ENCODE measurements at places on chromosomes 5 and 9.
A peak's percentile ranks its signal among the peaks of the same experiment; 100 is the strongest.

DNA sequence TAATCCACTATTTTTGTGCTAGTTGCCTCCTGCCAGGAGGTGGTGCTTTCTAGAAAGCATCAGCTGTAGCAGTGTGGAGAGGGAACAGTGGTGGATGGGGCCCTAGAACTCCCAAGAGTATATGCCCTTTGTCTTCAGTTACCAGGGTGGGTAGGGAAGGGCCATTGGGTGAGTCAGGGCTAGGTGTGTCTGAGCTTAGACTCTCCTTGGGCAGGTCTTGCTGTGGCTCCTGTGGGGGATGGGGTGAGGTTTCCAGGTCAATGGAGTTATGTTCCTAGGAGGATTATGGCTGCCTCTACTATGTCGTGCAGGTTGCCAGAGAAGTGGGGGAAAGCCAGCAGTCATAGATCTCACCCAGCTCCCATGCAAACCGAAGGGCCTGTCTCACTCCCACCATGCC is 11.3 kb upstream of the ADAMTS12 start:
- DNase-seq: no peak

DNA sequence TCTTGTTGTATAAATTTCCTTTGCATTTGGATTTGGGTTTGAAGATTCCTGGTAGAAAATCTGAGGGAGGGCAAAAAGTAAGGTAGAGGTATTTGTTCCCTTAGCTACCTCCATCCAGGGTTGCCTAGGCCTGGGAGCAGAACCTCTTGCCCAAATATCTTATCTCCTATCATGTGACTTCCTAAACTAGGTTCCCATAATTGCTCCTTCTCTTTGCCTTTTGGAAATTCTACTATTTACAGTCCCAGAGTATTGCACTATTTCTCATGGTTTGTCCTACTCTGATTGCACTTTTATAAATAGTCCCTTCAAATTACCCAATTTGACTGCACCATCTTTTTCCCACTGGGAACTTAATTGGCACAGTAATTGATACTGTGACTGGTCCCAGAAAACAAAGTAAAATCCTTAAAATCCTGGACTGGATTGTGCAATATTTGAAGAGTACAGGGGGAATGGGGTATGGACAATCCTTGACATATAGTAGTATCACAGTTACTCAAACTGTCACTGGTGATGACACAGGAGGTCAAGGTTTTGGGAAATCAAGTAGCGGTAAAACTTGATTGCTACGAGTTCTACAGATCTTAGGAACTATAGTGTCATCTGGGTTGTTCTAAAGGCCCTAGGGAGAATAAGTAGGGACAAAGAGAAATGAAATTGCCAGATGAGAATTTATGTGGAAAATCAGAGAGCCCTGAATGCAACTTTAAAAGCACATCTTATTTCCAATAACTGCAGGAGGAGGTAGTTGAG is 31.5 kb upstream of the TMED7 start:
- no peak for DNase-seq

DNA sequence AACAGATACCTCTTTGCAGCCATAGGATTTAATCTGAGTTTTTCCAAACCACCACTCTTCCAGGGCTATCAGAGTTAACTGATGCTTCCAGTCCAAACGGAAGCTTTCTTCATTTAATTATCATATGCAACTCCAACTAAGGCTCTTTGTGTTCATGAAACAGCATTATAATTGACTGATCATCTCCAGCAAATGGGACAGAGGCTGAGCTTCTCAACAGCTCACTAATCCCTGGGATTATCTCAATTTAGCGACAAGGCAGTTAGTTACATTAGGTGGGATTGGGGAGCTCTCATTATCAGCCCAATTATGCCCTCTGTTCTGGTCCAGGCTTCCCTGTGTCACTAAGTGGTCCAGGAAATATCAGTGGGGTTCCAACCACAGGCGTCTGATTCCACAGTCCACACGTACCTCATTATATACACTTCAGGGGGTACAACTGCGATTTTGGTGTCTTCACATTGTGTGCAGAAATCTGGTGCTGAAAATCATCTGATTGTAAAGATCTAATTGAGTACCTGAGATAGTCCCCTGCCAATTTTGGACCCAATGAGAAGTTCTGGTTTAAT is 313.5 kb upstream of the PANK3 start:
- no peak for DNase-seq

GRCh38 chr5:112059579-112060135 is 302.7 kb upstream of the NREP start:
- no peak for DNase-seq

GRCh38 chr5:143447983-143448382 is 44.5 kb upstream of the NR3C1 start:
- DNase-seq: no peak

DNA sequence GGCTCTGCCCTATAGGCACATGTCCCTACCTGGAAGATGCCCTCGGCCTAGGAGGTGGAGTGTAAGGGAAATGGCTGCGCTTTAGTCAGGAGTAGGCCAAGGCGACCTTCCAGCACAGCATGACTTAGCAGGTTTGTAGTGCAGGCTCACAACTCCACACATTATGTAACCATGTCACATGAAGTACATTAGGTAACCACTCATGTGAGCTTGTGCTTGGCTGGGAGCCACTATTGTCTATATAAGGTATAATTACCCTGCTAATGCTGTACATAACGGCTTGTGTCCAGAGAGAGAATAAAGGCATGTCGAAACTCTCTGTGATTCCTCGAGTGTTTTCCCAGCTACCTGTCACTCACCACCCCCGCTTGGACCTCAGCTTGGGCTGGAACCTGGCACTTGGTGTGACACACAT is 74.9 kb downstream of the CAMK4 start:
- DNase-seq: no peak

- DNase-seq: no peak
Observed at GRCh38 chr9:127965953-127966352, 14.8 kb downstream of the EEIG1 start.

DNA sequence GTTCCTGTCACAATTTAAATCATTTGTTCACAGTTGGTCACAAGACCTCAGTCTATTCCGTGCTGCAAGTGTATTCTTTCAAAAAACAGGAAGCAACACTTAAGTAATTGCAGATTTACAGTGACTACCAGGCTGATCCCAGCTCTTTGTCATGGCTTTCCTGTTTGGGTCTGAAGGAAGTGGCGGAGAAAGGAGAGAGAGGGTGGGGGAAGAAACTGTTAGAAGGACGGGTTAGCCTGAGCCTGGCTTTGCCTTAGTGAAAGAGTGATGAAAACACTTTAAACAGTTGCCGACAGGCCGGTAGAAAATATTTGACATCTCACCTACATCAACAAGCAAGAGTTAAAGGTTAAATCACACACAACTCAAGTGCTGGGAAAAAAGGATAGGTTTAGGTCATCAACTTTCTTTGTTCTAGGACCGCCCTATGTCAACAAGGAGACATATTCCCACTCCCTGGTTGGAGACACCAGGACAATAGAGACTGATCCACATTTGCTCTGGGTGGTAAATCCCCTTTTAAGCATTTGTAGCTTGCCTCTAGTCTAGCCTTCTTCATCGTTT is 102.2 kb upstream of the DAB2 start:
- peak; percentile 35 for DNase-seq

DNA sequence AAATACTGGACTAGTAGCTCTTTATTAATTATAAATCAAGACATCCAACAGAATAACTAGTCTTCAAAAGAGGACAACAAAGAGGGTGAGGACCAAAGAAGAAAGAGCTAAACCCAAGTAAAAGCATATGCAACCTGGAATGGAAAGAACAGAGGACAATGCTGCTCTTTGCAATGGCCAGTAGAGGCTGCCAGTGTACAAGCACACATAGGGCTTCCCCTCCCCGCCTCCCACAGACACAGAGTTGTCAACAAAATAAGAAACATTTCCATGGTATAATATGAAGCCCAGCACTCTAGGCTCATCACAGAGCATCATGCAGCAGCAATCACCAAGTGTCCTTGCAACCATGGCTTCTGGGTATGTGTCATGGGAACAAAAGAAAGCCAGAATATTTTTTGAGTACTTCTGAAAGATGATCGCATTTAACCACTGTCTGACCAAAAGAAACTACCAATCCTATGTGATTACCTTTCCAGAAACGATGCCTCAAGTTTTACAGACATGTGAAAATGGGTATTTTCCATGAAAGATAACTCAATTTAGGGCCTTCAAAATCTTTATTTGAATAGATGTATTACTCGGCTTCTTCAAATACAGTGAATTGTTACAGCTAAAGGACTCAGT is 58.1 kb downstream of the RFX3 start:
- DNase-seq: peak; percentile 59

GRCh38 chr9:71490810-71491209 is 277.5 kb downstream of the CEMIP2 start:
- DNase-seq: no peak

- no peak for DNase-seq
Observed at GRCh38 chr5:127785098-127785927, 82.1 kb downstream of the CCDC192 start.

DNA sequence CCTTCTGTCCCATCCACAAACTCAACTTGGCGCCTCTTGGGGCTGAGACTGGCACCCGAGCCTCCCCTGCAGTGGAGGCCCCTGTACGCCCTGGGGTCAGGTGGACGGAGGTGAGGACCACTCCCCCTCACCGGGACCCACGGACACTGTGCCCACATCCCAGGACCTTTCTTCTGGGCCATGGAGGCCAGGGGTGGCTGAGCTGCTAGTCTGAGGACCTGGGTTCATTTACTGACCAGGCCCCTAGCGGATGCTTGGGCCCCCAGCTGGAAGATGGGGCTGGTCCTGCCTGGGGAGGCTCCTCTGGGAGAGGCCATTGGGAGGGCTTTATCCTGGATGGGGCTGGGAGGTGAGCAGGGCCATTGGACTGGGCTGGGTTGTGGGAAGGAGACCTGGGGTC is 16.9 kb upstream of the SLC6A19 start:
- DNase-seq: peak; percentile 2

GRCh38 chr5:180438785-180439780 is 55.1 kb upstream of the CNOT6 start:
- DNase-seq: no peak

- DNase-seq: no peak
Observed at GRCh38 chr5:171640480-171640879, 145.1 kb upstream of the SMIM23 start.

DNA sequence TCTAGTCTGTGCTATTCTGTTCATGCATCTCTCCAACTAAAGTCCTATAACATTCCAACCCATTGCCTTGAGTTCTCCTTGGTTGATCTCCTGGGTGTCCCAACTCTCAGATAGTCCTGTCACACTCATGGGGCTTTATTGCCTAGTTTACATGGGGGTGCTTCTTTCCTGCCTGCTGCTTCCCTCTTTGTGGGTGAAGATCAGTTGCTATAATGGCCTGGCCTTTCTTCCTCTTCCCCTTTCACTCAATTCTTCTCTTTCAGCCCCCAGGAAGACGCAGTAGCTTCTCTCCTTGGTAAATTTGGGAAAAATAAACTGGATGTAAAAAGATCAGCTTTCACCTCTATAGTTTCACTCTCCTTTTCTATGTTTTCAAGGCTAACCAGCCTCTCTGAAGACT is 66.5 kb downstream of the PTCD2 start:
- no peak for DNase-seq

DNA sequence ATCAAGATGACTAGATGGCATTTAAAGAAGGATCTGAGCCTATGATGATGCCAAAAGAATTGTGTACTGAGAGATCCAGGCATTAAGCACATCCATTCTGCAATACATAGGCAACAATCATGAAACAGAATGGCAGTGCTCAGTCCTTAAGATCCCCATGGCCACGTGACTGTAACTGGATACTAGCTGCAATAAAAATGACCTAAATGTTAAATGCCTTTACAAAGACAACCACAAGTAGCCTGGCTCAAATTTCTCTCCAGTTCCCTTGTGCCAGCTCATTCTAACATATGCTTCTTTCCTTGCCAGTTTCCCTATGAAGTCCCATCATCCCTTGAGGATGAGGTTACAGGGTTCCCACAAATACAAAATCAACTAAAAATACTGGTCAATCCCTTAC is 148.3 kb upstream of the GHR start:
- DNase-seq: no peak

- no peak for DNase-seq
Observed at GRCh38 chr5:164742025-164742424, 1236.6 kb downstream of the MAT2B start.

DNA sequence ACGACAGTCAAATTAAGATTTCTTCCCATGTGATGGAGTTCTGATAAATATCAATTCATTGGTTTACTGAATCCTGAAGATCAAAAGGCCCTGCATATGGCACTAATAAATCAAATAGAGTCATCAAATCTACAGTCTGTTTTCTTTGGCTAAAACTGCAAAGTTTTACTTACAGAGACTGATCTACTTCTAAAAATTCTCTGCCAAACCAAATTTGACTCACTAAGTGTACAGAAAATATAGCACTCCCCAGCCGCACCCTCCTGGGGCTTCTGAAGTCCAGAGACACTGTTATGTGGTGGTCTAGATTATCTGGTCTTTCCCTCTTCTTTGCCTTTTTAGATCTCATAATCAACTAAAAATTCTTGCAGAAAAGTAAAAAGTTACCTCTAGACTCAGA is 237.7 kb downstream of the MLLT3 start:
- DNase-seq: no peak

DNA sequence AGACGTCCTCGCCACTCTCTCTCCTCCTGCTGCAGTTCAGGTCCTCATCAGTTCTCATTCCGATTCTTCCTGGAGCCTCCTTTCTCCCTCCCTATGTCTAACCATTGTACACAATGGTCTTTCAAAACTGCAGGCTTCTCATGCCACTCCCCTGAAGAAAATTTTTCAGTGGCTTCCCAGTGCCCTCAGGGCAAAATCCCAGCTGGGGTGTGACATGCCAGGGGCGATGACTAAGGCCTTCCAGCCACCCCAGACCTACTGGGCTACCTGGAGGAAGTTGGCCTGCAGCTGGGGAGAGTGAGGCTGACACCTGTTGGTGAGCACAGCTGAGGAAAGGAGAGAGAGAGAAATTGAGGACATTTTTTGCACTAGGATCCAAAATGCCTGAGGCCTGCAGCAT is 65.2 kb downstream of the SREK1 start:
- no peak for DNase-seq

DNA sequence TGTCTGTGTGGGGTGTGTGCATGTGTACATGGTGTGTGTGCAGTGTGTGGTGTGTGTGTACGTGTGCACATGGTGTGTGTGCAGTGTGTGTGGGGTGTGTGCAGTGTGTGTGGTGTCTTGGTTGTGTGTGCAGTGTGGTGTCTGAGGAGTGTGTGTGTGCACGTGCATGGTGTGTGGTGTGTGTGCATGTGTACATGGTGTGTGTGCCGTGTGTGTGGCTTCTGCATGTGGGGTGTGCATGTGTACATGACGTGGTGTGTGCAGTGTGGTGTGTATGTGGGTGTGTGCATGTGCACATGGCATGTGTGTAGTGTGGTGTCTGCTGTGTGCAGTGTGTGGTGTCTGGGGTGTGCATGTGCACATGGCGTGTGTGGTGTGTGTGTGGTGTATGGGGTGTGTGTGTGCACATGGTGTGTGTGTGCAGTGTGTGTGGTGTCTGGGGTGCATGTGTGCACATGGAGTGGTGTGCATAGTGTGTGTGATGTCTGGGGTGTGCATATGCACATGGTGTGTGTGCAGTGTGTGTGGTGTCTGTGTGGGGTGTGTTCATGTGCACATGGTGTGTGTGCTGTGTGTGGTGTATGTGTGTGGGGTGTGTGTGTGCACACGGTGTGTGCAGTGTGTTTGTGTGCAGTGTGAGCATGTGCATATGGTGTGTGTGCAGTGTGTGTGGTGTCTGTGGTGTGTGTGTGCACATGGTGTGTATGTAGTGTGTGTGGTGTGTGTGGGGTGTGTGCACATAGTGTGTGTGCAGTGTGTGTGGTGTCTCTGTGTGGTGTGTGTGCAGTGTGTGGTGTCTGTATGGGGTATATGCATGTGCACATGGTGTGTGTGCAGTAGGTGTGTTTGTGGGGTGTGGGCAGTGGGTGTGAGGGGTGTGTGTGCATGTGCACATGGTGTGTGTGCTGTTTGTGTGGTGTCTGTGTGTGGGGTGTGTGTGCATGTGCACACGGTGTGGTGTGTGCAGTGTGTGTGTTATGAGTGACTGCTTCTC is 40.6 kb upstream of the ZNG1F start:
- peak; percentile 28 for DNase-seq
